ENCODE measurements at places on chromosomes 12 and 14. TPM values are rescaled to one million over a fixed set of nuclear protein-coding genes. Genes with fewer than 3 reads are reported as not detected.

DNA sequence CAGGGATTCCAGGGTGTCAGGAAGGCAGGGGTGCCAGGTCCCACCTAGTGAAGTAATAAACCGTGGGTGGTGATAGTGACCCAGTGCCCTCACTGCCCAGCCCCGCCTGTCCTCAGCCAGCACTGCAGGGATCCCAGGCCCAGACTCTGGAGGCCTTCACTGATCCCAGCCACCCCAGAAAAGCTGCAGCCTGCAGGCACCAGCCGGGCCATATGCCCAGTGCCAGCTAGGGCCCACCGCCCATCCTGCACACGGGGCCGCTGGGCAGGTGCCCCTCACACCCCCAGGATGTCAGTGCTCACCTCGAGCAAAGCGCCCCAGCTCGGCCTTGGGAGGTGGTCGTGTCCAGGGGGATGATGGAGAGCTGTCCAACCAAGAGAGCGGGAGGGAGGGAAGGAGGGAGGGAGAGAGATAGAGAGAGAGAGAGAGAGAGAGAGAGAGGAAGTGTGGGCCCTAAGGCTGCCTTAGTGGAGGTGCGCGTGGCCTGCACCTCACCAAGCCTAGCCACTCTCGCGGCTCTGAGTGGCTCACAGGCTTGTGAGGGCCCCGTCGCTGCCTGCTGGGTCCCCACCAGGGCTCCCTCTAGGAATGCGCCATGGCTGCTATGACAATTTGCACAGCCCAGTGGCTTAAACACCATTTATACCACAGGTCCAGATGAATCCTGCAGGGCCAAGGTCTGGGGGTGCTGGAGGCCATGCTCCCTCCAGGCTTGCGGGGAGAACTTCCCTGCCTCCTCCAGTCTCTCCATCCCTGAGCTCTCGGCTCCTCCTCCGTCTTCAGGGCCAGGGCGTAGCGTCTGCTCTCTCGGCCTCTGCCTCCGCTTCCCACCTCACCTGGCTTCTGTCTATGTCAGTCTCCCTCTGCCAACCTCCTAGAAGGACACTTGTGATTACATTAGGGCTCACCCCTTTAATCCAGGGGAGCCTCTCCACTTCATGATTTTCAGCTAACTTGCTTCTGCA is 401.0 kb downstream of the TMEM121 start:
- DNase-seq: no peak

GRCh38 chr12:54592316-54592715 is 3.9 kb upstream of the PPP1R1A start:
- DNase-seq: no peak

DNA sequence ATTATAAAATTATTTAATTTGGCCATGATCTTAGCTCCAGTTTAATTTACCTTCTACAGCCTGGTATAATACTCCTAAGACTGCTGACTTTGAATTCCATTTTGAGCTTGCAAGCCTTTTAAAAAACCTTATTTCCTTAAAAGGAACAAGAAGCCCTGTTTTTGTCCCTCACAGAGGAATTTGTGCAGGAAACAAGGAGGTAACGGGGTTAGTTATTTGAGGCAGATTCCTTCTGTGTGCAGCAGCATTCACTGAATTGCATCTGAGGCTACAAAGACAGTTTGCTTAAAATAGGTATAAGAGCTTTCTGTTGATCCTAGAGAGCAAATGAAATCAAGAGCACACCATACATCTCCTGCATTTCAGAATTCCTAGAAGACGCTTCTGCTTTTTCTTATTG is 403.3 kb upstream of the PRICKLE1 start:
- no peak for DNase-seq

DNA sequence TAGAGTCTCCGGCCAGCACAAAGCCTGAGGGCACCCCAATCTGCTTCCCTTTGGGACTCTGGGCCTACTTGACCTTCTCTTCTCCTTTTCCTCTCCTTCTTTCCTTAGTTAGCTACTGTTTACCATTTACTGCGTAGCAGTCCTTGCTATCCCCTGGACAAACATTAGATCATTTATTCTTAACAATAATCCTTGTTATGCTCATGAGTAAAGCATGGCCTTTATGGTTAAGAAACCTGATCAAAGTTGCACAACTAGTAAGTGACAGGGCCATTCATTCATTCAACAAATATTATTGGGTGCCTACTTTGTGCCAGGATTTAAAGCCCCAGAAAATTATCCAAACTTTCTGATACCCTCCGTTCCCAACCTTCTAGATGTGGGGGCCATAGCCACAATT is 3.2 kb upstream of the HDAC7 start:
- DNase-seq: no peak

GRCh38 chr12:47773858-47774580 is 981 bp downstream of the SLC48A1 start:
- DNase-seq: peak; percentile 78

DNA sequence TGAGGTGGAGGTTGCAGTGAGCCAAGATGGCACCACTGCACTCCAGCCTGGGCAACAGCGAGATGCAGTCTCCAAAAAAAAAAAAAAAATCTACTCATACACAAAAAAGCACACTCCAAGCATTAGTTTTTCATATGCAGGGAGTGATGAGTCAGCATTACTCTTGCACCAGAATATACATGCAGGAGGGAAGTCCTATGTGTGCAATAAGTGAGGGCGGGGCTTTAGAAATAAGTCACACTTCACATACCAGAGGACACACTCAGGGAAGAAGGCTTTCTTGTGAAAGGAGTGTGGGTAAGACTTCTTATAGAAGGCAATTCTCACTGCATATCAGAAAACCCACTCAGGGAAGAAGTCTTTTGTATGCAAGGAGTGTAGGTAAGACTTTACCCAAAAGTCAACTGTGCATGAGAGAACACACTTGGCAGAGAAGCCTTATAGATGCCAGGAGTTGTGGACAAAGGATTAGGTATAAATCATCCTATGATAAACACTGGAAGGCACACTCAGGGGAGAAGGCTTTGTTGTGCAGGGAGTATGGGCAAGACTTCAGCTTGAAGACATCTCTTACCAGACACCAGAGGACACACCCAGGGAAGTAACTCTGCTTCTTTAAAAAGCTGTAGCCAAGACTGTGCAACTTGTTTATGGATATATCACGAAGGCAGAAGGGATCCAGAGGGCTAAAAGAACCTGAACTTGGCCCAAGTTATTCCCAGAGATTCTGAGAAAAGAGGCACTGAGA is 50.5 kb downstream of the ATF7 start:
- DNase-seq: no peak

GRCh38 chr12:76144245-76144549 is 59.7 kb upstream of the NAP1L1 start:
- no peak for DNase-seq

- no peak for DNase-seq
Measured at GRCh38 chr14:72615451-72616121, 278.3 kb downstream of the DPF3 start.

Gene HELB
- total RNA-seq: 3.5 TPM

Gene LACRT
- total RNA-seq: not detected

Gene SERPINA5
- total RNA-seq: 2.6 TPM

Gene SLC22A17
- 32.9 TPM for total RNA-seq

Gene EPYC
- not detected for total RNA-seq

Gene GLI1
- total RNA-seq: 13.1 TPM

Gene OLR1
- not detected for total RNA-seq

Gene BDKRB1
- 1.4 TPM for total RNA-seq
